ENCODE measurements at places on chromosomes 4 and X.

DNA sequence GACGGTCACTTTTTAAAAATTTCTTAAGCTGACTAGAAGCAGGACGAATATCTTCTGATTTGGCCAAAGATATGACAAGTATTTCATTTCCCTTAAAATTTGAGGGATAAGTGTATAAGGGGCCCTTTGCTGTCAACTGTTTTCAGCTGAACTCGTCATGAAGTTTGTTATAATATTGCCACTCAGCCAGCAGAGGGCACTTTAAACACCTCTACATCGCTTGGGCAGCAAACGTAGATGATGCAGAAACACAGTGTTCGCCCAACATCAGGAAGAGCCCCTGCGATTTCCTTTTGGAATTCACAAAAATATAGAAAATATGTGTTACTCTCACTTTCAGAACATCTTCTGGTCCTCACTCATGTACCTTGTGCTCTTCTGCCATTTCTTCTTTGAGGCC lies 435.7 kb upstream of the FMR1 start:
- no peaks in the 10 kb centered on the region for H3K36me3 ChIP-seq
- no peak overlapping the region for H3K27ac ChIP-seq
- no peak overlapping the region for H3K4me3 ChIP-seq
- no peaks in the 10 kb centered on the region for H3K27me3 ChIP-seq

- no peak overlapping the region for H3K4me3 ChIP-seq
- H3K36me3 ChIP-seq, result no peaks in the 10 kb centered on the region
- H3K4me1 ChIP-seq, result no peaks in the 10 kb centered on the region
- no peak for DNase-seq
- H3K27ac ChIP-seq, result no peak overlapping the region
Observed at GRCh38 chr4:187921946-187922623, 73.5 kb upstream of the ZFP42 start.

- no peaks in the 10 kb centered on the region for H3K27me3 ChIP-seq
- H3K27ac ChIP-seq, result no peak overlapping the region
- H3K4me1 ChIP-seq, result no peaks in the 10 kb centered on the region
Observed at GRCh38 chrX:12210971-12211370, 72.7 kb downstream of the FRMPD4 start.

- H3K4me1 ChIP-seq, result no peaks in the 10 kb centered on the region
- H3K27ac ChIP-seq, result no peak overlapping the region
- H3K27me3 ChIP-seq, result no peaks in the 10 kb centered on the region
- H3K4me3 ChIP-seq, result no peak overlapping the region
Observed at GRCh38 chr4:55013431-55013955, 111.9 kb downstream of the KDR start.

GRCh38 chr4:8610858-8611616 lies 18.5 kb downstream of the CPZ start:
- H3K4me3 ChIP-seq, result no peak overlapping the region
- no peak overlapping the region for H3K27ac ChIP-seq
- H3K27me3 ChIP-seq, result no peaks in the 10 kb centered on the region
- no peak for DNase-seq
- peaks cover 7% of the 10 kb centered on the region for H3K4me1 ChIP-seq
- H3K36me3 ChIP-seq, result no peaks in the 10 kb centered on the region

GRCh38 chrX:73262991-73263390 lies 48.3 kb upstream of the NAP1L2 start:
- no peak overlapping the region for H3K27ac ChIP-seq
- H3K4me1 ChIP-seq, result no peaks in the 10 kb centered on the region
- H3K27me3 ChIP-seq, result no peaks in the 10 kb centered on the region
- H3K4me3 ChIP-seq, result no peak overlapping the region
- no peak for DNase-seq

Measured in right atrium auricular region (tissue), 2 donors.